ENCODE measurements at places on chromosomes 1 and 21. TPM values are rescaled to one million over a fixed set of nuclear protein-coding genes. Genes with fewer than 3 reads are reported as not detected.

PAX7 gene
- total RNA-seq = 13.0 TPM

SEMA4A gene
- 4.2 TPM for total RNA-seq

LCE4A gene
- total RNA-seq = not detected

CFAP141 gene
- total RNA-seq = not detected

IGSF9 gene
- total RNA-seq = under 0.01 TPM

FAM177B gene
- not detected for total RNA-seq

FAM78B gene
- total RNA-seq = 1.0 TPM

ST6GALNAC3 gene
- total RNA-seq = 3.7 TPM

ORC1 gene
- total RNA-seq = 1.6 TPM

CHIT1 gene
- under 0.01 TPM for total RNA-seq

LIN28A gene
- not detected for total RNA-seq

SPATA21 gene
- not detected for total RNA-seq

Measured in skeletal muscle tissue (tissue), 5 donors.